Osteoblast (primary cell): ENCODE measurements at places on chromosomes 16 and 17.

GRCh38 chr17:37050920-37051319 lies 102.2 kb downstream of the AATF start:
- DNase-seq = no peak

GRCh38 chr17:61897548-61898180 lies 30.1 kb downstream of the INTS2 start:
- DNase-seq = no peak

DNA sequence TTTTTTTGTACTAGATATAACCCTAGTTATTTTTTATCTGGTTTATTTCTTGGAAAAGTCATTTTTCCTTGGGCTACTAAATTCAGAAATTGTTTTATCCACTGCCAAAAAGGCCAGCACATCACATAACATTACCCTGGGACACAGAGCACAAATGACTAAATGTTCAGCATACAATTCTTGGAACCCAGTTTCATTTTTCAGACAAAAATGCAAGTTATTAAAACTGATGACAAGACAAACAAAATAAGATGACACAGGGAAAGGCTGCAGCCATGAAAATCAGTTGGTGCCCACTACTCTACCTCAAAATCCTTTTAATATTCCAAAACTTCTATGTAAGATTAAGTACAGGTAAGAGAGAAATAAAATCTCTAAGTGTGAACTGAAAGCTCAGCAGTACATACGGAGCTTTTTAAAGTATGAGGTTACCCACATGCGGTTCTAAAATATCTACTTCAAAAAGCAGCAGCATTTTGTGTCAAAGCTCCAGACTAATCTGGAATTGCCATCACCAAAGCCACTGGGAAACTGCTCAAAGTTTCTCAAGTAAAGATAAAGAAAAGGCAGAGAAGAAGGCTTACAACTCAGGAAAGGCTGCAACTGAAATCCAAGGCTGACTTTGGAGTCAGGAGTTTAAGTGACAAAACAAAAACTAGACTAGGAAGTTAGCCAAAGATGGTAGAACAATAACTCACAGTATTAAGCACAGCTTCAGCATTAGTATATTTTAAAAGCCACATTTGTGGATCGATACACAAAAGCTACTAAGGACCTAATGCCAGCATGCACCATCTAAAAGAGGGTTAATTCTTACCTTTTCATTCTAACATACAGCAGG lies 41.4 kb downstream of the AP1G1 start:
- no peak for DNase-seq

DNA sequence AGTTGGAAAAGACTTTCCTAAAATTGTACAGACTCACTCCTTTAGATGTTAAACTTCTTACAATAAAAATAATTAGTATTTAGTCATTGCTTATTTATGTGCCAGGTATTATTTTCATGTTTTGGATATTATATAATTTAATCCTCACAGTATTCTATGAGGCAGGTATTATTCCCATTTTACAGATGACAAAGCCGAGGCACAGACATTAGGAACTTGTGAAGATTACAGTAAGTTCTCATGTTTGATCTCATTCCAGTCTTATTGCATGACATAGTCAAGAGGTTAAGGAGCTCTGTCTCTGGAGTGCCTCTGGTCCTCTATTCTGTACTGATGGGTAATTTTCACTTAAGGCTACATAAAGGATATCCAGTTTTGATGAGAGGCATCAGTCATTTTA lies 3.3 kb downstream of the HEATR3 start:
- no peak for DNase-seq
